ENCODE measurements at places on chromosomes 1 and 21. TPM values are rescaled to one million over a fixed set of nuclear protein-coding genes. Genes with fewer than 3 reads are reported as not detected.

TACSTD2 gene
- 0.23 TPM for total RNA-seq

RWDD3 gene
- total RNA-seq: 28.8 TPM

FAM72A gene
- total RNA-seq: 3.0 TPM

RNPC3 gene
- total RNA-seq: 26.5 TPM

LCE1A gene
- total RNA-seq: not detected

C1QC gene
- total RNA-seq: 18.0 TPM

RABGGTB gene
- total RNA-seq: 71.0 TPM

IGSF5 gene
- total RNA-seq: 4.8 TPM

LRRC38 gene
- 0.46 TPM for total RNA-seq

ERICH3 gene
- 20.3 TPM for total RNA-seq

DIO1 gene
- total RNA-seq: not detected

CD101 gene
- total RNA-seq: 1.6 TPM

CFAP45 gene
- 5.8 TPM for total RNA-seq

FAM3B gene
- 0.69 TPM for total RNA-seq

EFCAB14 gene
- 25.8 TPM for total RNA-seq

SLC16A1 gene
- 83.5 TPM for total RNA-seq

FMO2 gene
- total RNA-seq: 1.2 TPM

ZNF362 gene
- total RNA-seq: 17.5 TPM

SH2D2A gene
- not detected for total RNA-seq

SLC45A1 gene
- 10.8 TPM for total RNA-seq

GBP3 gene
- total RNA-seq: 1.4 TPM

ZYG11A gene
- total RNA-seq: 0.92 TPM

UBL4B gene
- total RNA-seq: not detected

C4BPB gene
- total RNA-seq: not detected

KLHDC8A gene
- total RNA-seq: 28.8 TPM

KLF17 gene
- 0.46 TPM for total RNA-seq

SH2D1B gene
- not detected for total RNA-seq

KCNE2 gene
- 0.23 TPM for total RNA-seq

FCRL1 gene
- total RNA-seq: 0.23 TPM

CR1L gene
- total RNA-seq: not detected

MLLT11 gene
- total RNA-seq: 86.0 TPM

AKNAD1 gene
- total RNA-seq: 2.8 TPM

VAMP3 gene
- 36.4 TPM for total RNA-seq

BRINP2 gene
- total RNA-seq: 31.6 TPM

SPRR2A gene
- total RNA-seq: not detected

S100A8 gene
- 13.1 TPM for total RNA-seq

HCRTR1 gene
- total RNA-seq: 2.5 TPM

NMNAT1 gene
- total RNA-seq: 8.1 TPM

ILDR2 gene
- total RNA-seq: 76.8 TPM

RNF19B gene
- total RNA-seq: 41.3 TPM

ANGPTL3 gene
- not detected for total RNA-seq

NSL1 gene
- 51.4 TPM for total RNA-seq

NCF2 gene
- 4.4 TPM for total RNA-seq

Measured in diencephalon (tissue), 1 donor.